ENCODE measurements at places on chromosomes 12 and 14.

- no peak for DNase-seq
Observed at GRCh38 chr12:72057330-72057914, 118.8 kb downstream of the TPH2 start.

DNA sequence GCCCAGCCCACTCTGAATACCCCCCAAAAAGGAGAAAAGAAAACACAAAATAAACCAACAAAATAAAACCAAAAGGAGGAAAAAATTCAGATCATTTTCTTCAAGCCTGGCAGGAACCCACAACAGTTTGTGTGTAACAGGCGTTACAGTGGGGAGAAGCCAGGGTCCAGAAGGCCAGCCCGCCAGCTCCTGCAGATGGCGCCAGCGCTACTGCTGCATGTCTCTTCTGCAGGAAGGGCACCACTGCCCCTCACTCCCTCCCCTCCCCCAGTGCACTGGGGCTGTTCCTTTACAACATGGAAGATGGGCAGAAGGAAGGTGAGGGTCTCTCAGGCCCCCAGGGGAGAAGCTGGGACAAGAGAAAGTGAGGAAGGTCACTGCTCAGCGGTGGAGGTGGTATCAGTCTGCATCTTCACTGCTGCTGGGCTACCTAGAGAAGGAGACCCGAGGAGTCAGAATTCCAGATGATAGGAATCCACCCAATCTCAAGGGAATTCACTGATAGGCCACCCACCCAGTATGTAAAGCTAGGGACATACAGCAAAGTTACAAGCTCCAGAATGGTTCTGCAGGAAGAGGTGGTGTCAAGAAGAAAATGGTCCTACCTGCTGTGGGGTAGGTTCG, 2.3 kb upstream of the NOP2 start:
- no peak for DNase-seq

- DNase-seq: no peak
Observed at GRCh38 chr12:90268574-90268973, 559.9 kb upstream of the ATP2B1 start.

DNA sequence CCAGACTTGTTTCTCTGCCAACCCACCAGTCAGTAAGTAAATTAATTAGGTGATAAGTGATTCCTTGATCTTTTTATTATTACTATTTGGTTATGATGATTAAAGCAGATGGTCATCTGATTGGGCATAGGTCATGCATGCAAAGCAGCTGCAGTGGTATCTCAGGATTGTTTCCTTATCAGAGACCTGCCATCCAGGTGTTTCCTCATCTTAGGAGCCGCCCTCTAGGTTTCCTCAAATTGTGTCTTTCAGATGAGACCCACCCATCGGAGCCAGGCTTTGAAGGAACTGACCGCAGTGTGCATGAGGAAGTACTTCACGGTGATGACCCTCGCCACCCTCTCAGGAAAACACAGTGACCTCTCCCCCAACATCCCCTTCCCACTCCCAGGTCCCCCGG, 63.3 kb downstream of the ZFP36L1 start:
- no peak for DNase-seq

DNA sequence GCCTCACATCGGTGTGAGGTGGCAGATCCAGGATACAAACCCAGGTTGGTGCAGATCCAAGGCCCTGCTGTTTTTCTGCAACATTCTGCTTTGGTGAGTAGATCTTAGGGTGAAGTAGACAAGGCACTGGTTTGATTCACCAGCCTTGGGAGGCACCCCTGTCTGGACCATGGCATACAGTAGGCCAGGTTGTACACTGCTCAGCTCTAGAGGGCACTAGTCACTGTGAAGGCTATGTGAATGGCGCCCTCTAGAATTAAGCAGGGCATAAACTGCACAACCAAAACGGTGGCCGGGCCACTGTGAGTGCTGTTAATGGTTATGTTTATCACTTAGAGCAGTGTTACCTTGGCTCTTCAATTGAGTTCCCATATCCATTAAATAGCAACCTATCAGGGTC, 280.6 kb upstream of the PWP1 start:
- DNase-seq: no peak

DNA sequence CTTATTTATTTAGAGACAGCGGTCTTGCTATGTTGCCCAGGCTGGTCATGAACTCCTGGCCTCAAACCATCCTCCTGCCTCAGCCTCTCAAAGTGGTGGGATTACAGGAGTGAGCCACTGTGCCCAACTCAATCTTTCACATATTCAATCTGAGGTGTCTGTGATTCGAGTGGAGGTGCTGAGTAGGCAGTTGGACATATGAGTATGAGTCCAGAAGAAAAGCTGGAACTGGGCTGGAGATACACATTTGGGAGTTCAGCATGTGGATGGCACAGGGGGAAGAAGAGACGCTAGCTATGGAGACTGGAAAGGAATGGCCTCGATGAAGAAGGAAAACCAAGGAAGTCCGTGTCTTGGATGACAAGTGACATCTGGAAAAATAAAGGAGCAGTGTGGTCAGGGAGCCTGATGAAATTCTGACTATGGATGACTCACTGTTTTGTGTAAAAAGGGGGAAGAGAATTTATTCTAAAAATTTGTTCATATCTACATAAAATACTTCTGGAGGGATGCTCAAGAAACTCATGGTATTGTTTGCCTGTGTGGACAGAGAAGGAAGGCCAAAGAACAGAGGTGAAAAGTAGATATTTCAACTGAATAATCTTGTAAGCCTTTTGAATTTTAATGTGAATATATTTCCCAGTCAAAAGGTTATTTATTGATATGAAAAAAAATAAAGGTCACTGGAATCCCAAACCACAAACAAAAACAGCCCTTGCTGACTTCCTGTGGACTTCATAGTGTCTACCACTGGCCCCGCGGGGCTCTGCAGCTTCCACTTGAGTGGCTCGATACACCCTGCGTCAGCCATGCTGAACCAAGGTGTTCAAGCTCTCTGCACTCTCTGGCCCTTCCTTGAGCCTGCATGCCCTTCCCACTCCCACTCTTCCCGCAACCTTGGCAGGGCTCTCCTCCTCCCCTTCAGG, 8.9 kb upstream of the LTA4H start:
- no peak for DNase-seq

- DNase-seq: peak; percentile 22
Observed at GRCh38 chr12:5789469-5789968, 155.5 kb downstream of the ANO2 start.

DNA sequence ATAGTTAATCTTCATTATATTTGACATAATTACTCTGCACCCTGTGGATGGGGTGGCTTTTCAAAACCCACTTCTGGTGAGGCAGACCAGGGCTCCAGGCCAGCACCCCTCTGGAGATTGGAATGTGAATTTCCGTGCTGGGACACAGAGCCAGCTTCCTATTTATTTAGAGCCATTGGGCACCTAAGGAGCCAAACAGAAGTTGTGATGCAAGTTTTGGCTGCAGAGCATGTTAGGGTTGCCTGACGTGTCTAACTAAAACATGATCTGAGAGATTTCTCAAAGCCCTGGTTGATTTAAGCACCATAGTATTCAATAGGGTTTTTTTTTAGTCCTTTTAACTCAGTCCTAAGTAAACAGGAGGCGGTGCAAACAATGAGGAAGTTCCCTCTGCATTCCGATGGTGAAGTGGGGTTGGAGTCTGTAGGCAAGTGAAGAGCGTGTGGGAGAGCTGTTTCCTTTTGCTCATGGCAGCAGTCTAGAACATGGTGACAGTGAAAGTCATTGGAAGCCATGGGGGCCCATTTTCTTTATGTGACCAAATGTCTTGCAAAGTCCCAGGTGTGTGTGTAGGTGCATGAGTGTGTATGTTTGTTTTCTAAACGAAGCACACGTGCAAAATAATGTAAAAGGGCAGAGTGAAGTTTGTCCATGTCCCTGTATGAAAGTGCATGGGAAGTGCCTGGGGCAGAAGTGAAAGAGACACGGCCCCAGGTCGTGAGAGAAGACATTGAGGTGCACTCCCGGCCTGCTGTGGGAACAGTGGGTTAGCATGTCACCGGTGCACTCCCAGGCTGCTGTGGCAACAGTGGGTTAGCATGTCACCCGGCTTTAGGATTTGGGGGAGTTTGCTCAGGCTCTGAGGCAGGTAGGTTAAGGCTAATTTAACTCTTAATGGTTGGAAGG, 117.7 kb downstream of the PRKCH start:
- no peak for DNase-seq

- no peak for DNase-seq
Observed at GRCh38 chr12:117352206-117352605, 9.2 kb downstream of the NOS1 start.

DNA sequence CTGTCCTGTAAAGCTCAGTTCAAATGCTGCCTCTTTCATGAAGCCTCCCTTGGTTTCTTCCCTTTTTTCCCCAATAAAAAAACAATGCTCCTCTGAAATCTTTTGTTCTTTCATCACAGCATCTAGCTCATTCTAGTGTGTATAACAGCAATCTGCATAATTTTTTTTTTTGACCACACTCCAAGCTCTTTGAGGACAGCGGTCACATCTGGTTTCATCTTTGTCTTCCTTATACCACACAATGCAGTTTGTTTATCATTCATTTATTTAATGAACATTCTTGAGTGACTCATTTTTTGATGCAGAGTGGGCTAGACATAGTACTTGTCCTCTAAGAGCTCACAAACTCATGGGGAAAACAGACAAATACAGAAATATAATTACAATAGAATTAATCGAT, 7.3 kb downstream of the GNG2 start:
- no peak for DNase-seq

GRCh38 chr12:34210183-34210582, 187.9 kb downstream of the ALG10 start:
- DNase-seq: no peak

GRCh38 chr14:23723911-23724310, 87.7 kb downstream of the DHRS2 start:
- DNase-seq: no peak

DNA sequence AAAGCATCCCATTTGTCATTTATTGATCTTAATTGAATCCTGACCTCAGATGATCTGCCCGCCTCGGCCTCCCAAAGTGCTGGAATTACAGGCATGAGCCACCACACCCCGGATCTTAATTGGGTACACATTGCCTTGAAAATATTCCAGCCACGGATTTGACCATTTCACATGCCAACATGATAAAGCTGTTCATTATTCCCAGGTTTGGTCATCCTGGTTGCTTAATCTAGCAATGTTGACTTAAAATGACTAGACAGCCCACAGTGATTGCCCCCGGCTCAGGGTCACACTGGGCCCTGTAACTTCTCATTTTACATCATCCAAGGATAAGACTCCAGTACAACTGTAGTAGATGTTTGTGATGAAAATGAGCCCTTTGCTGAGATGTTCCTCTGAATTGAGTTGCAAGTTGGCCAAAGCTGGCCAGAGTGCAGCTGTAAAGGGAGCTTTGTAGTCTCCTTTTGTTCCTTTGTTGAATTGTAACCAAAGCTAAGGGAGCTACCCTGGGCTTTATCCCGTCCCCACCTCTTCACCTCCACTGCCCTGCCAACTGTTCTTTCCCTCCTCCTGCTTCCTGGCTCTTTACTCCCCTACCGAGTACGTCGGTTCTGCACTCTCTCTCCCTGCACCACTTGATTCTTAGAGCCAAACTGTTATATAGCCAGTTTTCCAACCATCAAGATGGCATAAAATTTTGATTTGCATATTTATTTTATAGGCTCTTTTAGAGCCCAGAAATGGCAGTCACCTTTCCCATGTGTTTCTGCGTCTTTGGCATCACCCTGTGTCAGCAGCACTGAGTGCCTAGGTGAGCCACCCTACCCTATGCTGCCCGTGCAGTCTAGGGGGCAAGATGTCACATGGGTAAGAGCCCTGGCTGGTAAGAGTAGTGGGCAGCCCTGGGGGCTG, 141.3 kb upstream of the HIF1A start:
- peak; percentile 71 for DNase-seq

DNA sequence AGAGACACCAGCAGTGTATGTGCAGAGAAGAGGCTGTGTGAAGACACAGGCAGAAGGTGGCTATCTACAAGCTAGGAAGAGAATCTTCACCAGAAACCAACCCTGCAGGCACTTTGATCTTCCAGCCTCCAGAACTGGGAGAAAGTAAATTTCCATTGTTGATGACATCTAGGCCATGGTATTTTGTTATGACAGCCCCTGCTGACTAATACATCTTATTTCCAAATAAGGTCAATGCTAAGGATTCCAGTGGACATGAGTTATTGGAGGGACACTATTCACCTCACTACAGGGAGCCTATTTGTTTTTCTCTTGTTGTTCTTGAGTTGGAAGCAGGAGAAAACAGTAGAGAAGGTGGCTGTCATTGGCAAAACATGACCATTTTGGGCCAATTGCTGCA, 88.5 kb upstream of the RIN3 start:
- DNase-seq: peak; percentile 20

GRCh38 chr12:44036875-44037443, 201.1 kb downstream of the TMEM117 start:
- no peak for DNase-seq

GRCh38 chr12:93453633-93454032, 11.9 kb upstream of the UBE2N start:
- no peak for DNase-seq

GRCh38 chr12:117686911-117687377, 281.8 kb downstream of the KSR2 start:
- peak; percentile 87 for DNase-seq

DNA sequence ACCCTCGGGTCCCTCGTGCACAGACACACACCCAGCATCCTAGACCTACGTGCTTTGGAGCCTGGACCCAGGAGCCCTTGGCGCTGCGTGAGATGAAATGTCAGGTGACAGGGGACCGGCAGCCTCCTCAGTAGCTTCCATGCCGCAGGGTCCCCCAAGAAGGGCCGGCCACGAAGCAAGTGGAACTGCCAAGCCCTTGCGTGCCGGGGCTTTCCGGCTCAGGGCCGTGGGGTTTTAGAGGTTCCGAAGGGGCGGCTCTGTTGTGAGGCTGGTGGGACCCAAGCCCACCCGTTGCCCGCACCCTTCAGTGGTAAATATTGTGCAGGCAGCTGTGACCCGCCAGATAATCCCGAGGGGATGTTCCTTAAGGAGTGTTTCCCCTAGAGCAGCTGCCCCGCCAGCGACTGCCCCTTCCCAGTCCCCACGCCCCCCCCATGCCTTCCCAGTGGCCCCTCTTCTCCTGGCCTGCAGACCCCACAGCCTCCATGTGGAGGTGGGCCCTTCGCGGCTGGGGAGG, 133.7 kb downstream of the ADGRD1 start:
- DNase-seq: no peak

GRCh38 chr14:68474741-68475140, 318.1 kb downstream of the ZFP36L1 start:
- no peak for DNase-seq

GRCh38 chr12:56377310-56377988, 14.8 kb upstream of the APOF start:
- no peak for DNase-seq

GRCh38 chr14:99425272-99425681, 55.4 kb downstream of the SETD3 start:
- DNase-seq: no peak

DNA sequence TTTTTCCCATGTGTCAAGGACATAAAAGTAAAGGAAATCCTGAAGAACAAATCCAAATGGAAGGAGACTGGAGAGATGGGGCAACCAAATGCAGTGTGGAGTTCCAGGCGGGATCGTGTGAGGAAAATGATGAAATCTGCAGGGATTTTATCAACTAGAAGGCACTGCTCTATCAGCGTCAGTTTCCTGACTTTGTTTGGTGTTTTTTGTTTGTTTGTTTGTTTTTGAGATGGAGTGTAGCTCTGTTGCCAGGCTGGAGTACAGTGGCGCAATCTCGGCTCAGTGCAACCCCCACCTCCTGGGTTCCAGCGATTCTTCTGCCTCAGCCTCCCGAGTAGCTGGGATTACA, 43.3 kb upstream of the GPR132 start:
- DNase-seq: no peak

- no peak for DNase-seq
Observed at GRCh38 chr14:88195676-88196075, 127.4 kb downstream of the KCNK10 start.

All from T1000 (cell line).